Activated naive CD8-positive, alpha-beta T cell treated with anti-CD3 and anti-CD28 coated beads for 36 hours (primary cell): ENCODE measurements at places on chromosomes 2 and 18. TPM values are rescaled to one million over a fixed set of nuclear protein-coding genes. Genes with fewer than 3 reads are reported as not detected.

The SCN1A gene
- total RNA-seq: not detected

The TDRD15 gene
- not detected for total RNA-seq

The EMILIN2 gene
- total RNA-seq: 26.3 TPM

The SLC39A10 gene
- total RNA-seq: 23.4 TPM

The LRRC30 gene
- total RNA-seq: not detected

The AQP12B gene
- total RNA-seq: not detected

The RAD51AP2 gene
- total RNA-seq: not detected

The DTNB gene
- total RNA-seq: 14.3 TPM

The HJURP gene
- 78.1 TPM for total RNA-seq

The NOSTRIN gene
- total RNA-seq: not detected

The CPLX4 gene
- total RNA-seq: not detected

The STPG4 gene
- total RNA-seq: not detected

The CXXC1 gene
- total RNA-seq: 97.2 TPM

The TUBA4B gene
- total RNA-seq: not detected

The KLHL29 gene
- total RNA-seq: 1.5 TPM

The STARD6 gene
- not detected for total RNA-seq

The ANKRD30B gene
- total RNA-seq: not detected

The CLEC4F gene
- total RNA-seq: not detected

The FOXI3 gene
- total RNA-seq: not detected

The CBLN2 gene
- not detected for total RNA-seq

The CHAC2 gene
- 28.0 TPM for total RNA-seq

The PER2 gene
- 15.3 TPM for total RNA-seq

The AQP12A gene
- not detected for total RNA-seq
